ENCODE measurements at places on chromosomes 6 and 20.
A peak's percentile ranks its signal among the peaks of the same experiment; 100 is the strongest.

GRCh38 chr6:140434761-140435160 is 1060.3 kb upstream of the CITED2 start:
- DNase-seq, result peak; percentile 6

GRCh38 chr20:2873747-2874041 is 413 bp downstream of the PTPRA start:
- peak; percentile 73 for DNase-seq

GRCh38 chr6:13298446-13298845 is 29.9 kb downstream of the TBC1D7 start:
- DNase-seq, result no peak

DNA sequence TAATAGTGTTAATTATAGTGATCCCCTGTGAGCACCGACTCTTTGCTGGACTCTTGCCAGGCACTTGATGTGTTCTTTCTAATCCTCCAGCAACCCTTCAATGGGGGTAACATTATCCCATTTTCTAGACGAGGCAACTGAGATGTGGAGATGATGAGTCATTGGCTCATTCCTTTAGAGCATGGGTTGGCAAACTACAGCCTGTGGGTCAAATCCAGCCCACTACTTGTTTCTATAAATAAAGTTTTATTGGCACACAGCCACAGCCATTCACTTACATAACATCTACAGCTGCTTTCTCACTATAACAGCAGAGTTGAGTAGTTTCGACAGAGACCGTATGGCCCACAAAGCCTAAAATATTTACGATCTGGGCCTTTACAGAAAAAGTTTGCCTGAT is 249.5 kb upstream of the KCNG1 start:
- no peak for DNase-seq

DNA sequence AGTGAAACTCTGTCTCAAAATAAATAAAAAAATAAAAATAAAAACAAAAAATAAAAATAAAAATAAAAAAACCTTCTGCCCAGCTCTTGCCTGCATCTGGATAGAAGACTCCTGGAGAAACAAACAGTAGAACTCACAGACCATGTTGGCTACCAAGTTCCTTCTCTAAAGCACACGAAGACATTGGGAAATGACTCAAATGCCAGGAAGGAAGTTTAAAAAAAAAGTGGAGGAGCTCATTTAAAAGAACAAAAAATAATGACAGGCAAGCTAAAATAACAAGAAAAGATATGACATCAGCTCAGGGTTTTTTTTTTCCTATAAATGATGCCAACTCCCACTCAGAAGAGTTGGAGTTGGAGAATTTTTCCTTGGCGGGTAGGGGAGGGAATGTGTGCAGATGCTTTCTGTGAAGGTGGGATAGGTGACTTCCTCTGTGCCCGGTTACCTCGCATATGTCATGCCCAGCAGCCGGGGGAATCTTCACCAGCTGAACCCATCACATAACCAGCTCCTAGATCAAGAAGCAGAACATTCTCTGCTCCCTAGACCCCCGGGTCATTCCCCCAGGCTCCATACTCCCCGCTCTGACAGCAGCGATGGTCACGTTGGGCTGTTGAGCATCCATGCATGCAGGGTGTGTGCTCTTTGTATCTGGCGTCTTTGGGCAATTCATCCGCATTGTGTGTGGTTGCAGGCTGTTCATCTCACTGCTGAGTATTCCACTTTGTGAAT is 17.3 kb upstream of the CD93 start:
- peak; percentile 68 for DNase-seq

All from suppressor macrophage treated with lipopolysaccharide for 1 hour (primary cell).